ENCODE measurements at places on chromosomes 2 and 18.

DNA sequence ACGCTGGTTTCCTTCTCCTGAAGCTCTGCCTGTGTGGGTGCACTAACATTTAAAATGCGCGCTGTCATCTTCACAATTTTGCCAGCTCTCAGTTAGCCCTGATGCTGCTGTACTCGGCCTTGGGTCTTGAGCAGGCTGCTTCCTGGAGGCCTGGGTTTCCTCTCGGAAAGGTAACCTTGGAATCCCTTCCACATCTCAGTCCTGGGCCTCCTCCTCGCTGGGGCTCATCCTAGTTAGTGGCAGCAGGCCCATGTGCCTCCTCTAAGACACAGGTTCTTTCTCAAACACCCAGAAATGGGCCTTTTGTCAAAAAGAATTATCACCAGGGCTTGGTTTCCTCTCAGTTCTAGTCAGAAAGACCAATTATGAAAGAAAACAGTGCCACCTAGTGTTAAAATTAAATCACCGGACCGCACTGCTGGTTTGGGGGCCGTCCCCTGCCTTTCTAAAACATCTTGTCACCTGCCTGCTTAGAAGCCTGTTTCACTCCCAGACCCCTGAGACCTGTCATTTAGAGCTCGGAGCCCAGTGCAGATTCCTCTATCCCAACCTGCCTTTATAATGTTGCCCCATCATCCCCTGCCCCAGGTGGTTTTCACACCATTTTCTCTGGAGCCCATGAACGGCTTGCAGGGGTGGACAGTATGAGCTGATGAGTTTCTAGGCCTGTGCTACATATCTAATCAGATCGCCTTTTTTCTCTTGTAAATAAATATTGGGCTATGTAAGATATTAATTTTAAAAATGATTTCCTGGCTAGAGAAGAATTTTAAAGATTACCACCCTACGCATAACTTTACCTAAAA is 42.4 kb downstream of the HK2 start:
- DNase-seq, result peak; percentile 14

DNA sequence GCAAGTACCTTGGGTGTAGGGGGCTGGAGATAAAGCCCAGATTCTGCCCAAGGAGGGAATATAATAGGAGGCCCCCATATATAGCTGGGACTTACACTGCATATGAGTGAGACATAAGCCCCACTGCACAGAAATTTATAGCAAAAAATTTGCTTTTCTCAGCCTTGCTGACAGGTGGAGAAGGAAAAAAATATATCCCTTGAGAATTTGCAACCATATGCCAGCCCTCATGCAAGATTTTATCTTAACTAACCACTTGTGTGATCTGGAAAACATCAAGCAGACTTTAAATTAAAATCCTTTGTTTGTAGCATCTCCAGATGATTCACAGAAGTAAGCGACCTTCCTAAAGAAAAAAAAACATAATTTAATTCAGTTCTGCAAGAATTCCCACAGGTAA is 288.2 kb downstream of the BCL2 start:
- DNase-seq, result no peak

DNA sequence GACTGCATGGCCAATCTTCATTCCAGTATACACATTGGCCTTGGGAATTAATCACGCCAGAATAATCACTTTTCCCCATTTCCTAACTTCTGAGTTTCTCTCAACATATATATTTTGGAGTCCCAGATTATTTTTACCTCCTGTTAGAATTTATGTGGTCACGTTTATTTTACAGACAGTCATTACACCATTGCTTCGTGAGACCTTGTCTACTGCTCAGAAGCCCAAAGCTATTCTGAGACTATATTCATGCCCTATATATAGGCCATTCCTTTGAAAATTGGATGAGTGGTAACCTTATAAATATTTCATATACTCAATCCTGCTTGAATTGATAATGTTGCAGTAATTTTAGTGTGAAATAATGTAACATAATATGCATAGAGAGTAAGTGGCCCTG is 610.0 kb upstream of the CDH2 start:
- DNase-seq, result no peak

GRCh38 chr2:80869858-80870438 is 565.4 kb upstream of the LRRTM1 start:
- DNase-seq, result no peak

- peak; percentile 85 for DNase-seq
Observed at GRCh38 chr18:62741584-62741983, 26.2 kb downstream of the PHLPP1 start.

DNA sequence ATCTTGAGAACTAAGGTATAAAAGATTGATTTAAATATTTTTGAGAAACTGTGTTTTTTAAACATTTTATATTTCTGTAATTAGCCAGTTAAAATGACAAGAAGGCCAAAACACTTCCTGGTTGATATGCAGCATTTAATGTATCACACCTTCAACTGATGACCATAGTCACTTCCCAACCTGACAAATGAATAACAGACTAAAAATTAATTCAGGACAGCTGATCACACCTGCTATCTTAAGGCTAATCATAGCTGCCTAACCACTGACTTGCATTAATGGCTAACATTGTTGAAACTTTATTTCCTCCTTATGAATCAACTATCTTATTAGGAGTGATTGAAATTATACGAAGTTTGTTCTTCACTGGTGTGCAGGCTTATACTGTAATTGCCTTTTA is 125.8 kb upstream of the MSTN start:
- no peak for DNase-seq

DNA sequence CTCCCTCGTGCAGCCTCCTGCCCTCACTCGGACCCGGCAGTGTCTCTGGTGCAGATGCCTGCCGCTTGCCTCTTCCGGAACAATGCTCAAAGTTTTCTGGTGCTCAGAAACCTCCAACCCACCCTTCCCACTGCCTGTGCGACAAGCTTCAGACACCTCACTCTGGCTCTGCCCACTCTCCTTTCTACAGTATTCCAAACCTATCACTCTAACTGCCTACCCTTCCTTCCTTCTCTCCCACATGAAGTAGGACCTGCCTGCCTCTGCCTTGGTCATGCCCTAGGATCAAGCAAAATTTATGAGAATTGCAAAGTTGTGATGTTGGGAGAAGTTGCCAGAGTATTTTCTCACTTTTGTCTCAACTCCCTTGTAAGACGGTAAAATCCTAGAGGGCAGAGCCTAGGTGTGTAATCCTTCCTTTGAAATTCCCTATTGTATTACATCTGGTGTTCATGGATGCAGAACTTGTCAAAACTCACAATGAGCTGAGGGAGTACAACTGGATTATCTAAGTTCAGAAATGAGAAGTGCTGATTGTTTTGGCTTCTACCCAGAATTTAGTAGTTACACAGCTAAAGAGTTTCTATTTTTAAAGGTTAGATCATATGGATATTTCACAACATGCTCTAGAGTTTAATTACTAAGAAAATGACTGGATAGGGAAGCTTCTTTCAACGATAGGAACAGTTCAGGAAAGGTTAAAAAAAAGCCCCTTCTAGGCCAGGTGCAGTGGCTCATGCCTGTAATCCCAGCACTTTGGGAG is 7.2 kb downstream of the NPC1 start:
- DNase-seq, result no peak

DNA sequence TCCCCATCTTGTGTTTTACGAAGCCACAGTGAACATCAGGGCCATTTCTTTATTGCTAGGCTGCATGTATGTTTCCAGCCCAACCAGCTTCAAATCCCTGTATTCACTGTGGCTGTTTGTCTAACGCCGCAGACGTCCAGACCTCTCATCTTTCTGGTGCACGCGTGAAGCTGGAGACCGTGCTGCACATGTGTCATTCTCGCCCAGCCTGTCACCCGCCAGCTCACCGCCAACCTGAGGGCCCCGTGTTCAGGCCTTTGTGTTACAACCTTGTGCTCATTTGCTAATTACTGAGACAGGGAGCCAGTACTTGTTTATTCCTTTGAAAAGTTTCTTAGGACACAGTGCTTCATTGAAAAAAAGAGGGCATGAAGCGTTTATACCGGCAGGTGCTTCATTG is 21.4 kb downstream of the SALL3 start:
- no peak for DNase-seq

- no peak for DNase-seq
Observed at GRCh38 chr2:187461294-187462261, 13.5 kb upstream of the CALCRL start.

GRCh38 chr2:37148325-37148724 is 8.5 kb downstream of the EIF2AK2 start:
- no peak for DNase-seq

DNA sequence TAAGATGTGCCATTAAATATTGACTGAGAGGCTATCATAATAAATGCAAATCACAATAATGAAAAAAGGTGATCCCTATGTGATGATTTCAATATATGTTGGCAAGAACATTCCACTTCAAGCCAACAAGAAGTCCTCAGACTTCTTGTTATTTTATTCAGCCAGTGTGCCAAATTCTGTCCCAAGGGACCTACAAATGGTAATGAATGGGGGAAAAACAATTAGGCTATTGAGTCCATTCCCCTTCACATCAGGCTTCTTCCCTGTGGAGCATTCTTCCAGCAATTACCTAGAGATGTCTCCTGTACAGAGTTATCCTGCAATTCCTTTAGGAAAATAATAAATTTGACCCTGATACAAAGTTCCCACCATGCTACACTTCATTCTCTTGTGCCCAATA is 144.4 kb downstream of the PIEZO2 start:
- DNase-seq, result no peak

DNA sequence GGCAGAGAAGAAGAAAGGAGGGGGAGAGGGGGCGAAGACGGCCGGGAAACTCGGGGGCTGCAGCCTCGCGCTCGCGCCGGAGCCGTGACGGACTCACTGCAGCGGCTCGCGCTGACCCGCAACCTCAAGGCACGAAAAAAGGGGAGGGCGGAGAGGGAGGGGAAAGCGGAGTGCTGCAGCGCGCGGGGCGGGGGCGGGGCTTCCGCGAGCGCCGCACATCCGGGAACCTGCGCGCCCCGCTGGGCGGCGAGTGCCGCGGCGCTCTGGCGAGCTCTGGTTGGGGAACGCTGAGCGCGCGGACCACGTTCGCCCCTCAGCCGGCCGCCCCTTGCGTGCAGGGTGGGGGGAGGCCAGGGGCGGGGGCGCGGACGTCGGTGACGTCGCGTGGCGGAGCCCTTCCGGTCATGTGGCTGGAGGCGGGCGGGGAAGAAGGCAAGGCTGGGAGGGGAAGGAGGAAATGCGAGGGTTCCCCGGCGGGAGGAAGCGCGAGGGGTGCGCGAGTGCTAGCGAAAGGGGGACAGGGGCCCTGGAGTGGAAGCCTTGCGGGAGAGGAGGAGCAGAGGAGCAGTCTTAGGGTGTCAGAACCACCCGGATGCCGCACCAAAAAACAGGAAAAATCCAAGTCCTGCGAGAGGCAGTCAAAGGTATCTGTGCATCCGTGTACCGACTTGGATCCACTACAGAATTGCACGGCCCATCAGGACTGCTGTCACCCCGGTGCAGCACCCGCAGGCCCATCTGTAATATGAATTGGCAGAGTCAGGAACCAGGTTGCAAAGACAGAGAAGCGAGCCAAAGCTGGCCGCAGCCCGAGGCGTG is at the start of gene PPP3R1:
TSS of gene PPP3R1 (minus strand) at position 133 of the 819 bp plus-strand sequence. CDS start 405 bp downstream, outside the sequence.
- DNase-seq, result peak; percentile 88

DNA sequence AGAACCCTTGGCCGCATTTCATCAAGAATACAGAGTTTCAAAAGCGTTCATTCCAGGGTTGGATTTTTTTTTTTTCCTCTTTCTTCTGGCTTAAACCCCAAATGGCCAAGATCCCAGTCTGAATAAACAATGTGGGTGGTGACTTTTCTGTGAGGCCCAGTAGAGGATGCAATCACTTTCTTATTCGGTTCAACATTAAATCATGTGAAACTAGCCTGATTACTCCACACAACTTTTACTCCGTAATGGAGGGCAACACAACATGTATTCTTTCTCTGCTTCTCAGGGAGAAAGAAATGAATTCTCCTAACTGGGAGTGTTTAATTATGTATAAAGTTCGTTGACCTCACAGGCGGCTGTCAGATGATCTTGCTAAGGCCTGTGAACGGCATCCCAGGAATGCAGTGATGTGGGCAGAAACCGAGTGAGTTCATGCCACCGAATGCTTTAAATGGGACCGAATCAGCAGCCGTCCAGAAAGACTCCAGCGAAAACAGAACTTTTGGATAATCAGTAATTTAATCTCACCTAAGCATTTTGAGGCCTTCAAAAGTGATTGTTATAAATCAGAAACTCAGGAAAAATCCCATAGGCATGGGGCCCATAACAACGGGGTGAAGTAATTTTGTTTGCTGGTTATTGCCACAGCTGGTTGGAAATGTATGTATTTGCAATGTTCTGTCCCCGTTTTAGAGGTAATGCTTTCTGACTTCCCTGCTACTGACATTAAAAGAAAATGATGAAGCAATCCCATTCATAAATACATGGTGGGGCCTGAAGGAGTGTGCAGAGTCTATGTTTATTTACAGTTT is 81.5 kb downstream of the BCL2 start:
- DNase-seq, result no peak

DNA sequence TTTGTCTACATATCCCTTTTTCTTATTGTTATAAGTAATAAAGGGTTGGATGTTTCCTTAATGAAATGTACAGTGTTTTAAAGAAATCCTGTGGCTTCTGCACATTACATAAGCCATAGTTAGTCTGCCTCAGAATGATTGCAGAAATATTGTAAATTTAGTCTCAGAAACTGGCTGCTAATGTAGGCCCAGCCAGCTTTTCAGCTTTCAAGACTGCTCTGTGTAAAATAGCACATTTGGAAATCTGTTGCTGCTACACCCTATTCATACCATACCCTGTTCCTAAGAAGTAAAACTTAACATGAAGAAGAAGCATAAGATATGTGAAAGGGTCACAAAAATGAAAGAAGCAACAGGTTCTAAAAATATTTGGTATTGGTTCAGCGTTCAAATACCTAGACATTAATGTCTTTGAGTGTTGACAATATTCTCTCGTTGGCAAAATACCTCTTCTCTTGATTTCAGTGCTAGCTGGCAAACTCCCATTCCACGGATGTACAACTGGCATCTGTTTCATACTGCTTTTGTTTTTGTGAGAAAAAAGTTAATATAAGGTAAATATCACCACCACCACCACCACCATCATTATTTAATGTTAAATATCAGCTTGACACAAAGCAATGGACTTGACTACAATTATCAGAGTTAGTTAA is 19.2 kb upstream of the NCKAP1 start:
- no peak for DNase-seq

DNA sequence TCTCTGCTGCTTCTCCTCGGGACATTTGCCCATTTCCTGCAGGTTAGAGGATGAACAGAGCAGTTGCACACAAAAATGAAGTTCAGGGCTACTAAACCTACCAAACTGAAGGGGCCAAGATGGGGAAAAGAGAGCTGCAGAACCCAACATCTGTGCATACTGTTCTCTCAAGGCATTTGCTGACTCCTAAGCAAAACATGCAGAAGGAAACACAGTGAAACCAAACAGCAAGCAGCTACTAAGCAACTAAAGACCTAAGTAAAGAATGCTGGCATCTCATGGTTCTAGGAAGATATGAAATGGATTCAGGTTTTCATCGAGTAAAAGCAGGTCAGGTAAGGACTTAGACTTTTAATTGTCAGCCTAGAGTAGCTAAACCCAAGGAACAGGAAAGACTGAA is 111.9 kb upstream of the SYT4 start:
- DNase-seq, result no peak

- DNase-seq, result no peak
Observed at GRCh38 chr2:67777836-67778429, 284.9 kb downstream of the C1D start.

GRCh38 chr2:28661589-28662001 is 90.0 kb upstream of the PPP1CB start:
- DNase-seq, result no peak

Measured in GF-D8 (cell line).